Frontal cortex (tissue), 4 donors: ENCODE measurements at places on chromosomes 5 and 9. TPM values are rescaled to one million over a fixed set of nuclear protein-coding genes. Genes with fewer than 3 reads are reported as not detected.

- DNase-seq = no peak
These were observed 208.6 kb downstream of the DRD1 start for GRCh38 chr5:175235251-175235960.

Gene FEM1C
- 62.8 TPM for total RNA-seq

DNA sequence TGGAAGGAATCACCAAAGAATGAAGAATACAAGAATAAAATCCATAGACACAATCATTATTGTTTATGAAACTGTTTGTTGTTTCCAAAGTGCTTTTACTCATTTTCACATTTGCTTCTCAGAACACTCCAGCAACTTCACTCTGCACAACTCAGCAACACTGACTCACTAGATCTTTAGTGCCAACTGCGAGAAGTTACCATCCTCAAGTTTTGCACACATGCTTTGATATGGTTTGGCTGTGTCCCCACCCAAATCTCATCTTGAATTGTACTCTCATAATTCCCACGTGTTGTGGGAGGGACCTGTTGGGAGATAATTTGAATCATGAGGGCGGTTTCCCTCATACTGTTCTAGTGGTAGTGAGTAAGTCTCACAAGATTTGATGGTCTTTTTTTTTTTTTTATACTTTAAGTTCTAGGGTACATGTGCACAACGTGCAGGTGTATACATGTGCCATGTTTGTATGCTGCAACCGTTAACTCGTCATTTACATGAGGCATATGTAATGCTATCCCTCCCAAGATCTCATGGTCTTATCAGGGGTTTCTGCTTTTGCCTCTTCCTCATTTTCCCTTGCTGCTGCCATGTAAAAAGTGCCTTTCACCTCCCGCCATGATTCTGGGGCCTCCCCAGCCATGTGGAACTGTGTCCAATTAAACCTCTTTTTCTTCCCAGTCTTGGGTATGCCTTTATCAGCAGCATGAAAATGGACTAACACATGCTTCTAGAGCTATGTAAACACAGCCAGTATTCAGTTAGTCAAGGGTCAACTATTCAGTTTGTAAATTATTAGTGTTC lies 36.9 kb downstream of the CLINT1 start:
- DNase-seq = no peak

Gene RASEF
- 0.41 TPM for total RNA-seq

Gene KCNMB1
- total RNA-seq = under 0.01 TPM

- DNase-seq = no peak
These were observed 31.2 kb downstream of the BTNL9 start for GRCh38 chr5:181071257-181071656.

DNA sequence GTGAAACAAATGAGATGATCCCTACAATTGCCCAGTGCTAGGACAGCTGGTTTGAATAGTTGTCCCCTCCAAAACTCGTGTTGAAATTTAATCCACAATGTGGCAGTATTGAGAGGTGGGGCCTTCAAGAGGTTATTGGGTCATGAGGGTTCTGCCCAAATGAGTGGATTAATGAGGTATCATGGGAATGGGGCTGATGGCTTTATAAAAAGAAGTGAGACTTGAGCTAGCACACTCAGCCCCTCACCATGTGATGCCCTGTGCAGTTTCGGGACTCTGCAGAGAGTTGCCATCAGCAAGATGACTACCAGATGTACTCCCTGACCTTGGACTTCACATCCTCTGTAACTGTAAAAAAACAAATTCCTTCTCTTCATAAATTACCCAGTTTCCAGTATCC lies 33.1 kb downstream of the RANBP6 start:
- DNase-seq = no peak

GRCh38 chr5:123303802-123304201 lies 119.4 kb downstream of the CEP120 start:
- DNase-seq = no peak

Gene UHRF2
- total RNA-seq = 55.4 TPM

Gene LRRC19
- total RNA-seq = not detected

Gene PCDHGA10
- 9.8 TPM for total RNA-seq

GRCh38 chr9:131968632-131969031 lies 111.0 kb downstream of the MED27 start:
- no peak for DNase-seq

Gene SOHLH1
- total RNA-seq = not detected

GRCh38 chr9:104589626-104590025 lies 9.6 kb downstream of the OR13C5 start:
- DNase-seq = no peak

DNA sequence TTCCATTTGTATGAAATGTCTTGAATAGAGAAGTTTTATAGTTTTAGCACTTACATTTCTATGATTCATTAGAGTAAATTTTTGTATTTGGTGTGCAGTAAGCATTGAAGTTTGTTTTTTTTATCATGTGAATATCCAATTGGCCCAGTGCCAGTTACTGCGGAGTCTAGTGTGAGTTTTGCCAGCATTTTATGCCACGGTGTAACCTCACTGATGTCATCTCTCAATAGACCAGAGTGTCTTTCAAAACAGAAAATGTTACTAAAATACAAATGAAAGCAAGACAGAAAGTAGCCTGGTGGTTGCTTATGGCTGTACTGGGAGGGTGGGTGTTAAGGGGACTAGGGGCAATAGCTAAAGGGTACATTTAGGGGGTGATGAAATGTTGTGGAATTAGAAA lies 62.8 kb downstream of the IPPK start:
- no peak for DNase-seq

DNA sequence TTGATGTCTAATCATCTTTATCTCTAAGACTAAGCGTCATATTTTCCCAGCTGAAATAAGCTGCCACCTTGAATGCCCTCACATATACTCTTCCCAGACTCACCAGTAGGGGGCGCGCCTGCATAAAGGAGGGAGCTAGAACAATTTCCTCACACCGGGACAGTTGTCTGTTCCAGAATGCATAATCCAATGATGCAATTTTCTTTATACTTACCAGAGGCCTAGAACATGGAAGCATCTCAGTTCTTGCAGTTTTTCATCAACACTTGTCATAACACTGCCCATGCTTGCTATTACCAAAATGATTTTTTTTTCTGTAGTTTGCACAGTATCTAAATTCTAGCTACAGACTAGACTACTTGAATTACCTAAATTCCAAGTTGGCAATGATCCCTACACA lies 203.9 kb downstream of the FRMD3 start:
- no peak for DNase-seq

Gene FSTL4
- 0.82 TPM for total RNA-seq

Gene LCN15
- not detected for total RNA-seq

DNA sequence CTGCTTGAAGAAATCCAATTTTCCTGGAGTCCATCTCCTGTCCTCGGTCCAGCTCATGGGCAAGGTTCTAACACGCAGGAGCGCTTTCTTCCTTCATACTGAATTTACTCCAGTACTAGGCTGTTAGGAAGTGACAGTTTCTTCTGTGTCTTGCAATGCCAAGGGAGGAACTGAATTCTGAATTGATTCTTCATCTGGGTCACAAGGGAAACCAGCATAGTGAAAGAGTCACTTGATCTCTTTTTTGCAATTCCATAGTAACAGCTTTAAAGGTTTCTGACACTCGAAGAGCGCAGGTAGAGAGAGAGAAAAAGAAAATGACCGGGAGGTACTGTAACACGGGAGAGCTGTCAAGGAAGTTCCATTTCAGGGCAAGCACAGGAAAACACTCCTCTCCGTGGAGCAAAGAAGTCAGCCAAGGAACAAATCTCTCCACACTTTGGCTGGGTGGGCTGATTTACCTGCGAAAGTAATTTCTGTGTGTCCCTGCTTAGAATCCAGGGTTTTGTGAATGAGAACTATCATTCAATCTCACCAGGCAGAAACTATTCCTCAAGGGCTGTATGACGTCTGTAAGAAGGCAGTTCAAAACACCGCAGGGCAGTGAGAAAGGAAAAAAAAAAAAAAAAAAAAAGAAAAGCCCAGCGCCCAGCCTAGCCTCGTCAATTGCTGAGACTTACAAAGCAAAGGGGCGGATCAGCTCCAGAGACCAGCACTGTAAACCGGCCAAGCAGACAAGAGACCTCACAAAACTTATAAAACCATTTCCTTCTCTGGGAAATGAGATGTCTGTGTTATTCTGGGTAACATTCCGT lies 617.8 kb downstream of the PDE4D start:
- no peak for DNase-seq

- no peak for DNase-seq
These were observed 365.0 kb downstream of the TMEM232 start for GRCh38 chr5:110361471-110361870.

DNA sequence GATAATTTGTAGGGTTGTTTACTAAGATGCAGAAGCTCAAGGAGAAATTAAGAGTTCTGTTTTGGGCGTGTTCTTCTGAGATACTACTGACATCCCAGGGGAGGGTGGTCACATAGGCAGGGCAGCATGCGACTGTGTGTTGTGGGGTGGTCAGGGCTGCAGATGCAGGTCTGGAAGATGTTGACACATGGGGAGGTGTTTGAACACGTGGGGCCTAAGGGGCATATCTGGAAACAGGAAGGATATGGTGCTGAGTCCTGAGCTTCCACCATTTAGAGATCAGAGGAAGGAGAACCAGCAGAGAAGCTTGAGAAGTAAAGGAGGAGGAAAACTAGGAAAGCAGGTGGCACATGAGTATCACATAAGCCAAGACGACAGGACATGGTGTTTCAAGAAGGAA lies 228.2 kb downstream of the ADGRV1 start:
- no peak for DNase-seq

Gene ATG10
- total RNA-seq = 8.6 TPM

DNA sequence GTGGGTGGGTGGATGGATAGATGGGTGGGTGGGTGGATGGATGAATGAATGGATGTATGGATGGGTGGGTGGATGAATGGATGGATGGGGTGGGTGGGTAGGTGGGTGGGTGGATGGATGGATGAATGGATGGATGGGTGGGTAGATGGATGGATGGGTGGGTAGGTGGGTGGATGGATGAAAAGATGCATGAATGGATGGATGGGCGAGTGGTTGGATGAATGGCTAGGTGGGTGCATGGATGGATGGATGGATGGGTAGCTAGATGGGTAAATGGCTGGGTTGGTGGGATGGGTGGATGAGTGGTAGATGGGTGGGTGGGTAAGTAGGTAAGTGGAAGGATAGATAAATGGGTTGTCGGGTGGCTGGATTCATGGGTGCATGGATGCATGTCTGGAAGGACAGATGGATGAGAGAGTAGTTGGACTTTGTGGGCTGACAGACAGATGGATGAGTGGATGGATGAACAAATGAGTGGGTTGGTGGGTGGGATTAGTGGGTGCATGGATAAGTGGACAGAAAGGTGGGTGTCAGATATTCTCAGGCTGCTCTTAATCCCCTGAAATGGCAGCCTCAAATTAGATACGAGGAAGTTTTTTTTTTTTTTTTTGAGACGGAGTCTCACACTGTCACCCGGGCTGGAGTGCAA lies 100.8 kb upstream of the SARDH start:
- no peak for DNase-seq

DNA sequence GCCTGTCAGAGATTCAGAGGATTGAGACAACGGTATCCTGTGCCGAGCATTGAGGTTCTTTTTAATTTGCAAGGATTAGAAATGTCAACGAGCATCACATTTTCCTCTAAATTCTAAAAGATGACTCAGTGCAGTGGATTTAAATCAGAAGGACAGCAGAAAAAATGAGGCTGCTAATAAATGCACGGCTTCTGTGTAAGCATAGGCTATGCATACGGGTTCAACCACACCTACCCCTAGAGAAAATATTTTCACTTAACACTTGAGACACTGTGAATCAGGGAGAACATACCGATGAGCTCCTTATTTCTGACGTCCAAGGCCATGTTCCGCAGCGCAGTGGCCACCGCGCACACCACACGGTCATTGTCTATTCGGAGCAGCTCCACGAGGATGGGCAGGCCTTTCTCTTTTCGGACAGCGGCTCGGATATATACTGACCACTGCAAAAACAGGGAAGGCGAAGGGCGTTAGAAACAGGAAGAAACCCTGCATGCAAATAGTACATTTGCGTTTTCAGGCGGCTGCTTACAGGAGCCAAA lies 321.4 kb upstream of the DAP start:
- DNase-seq = no peak

- no peak for DNase-seq
These were observed 62.8 kb downstream of the MAP1B start for GRCh38 chr5:72170101-72170500.

- no peak for DNase-seq
These were observed 36.1 kb downstream of the PAPPA start for GRCh38 chr9:116189683-116190082.

DNA sequence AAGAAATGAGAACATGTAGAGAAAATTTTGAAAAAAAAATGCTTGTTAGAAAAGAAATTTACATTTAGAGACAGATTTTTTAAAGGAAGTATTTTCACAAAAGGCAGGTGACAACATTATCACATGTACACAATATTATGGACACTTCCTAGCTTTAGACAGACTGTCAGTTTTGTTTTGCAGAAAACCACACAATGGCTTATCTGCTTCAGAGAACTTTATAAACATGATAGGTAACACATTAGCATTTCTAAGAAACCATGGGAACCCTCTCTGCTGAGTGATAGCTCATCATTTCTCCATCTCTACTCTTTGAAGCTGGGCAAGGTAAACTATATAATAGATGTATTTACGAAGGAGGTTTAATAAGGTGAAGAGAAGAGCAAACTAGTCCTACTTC lies 25.6 kb downstream of the POU5F2 start:
- DNase-seq = no peak
